ENCODE measurements at places on chromosomes 5 and 9. TPM values are rescaled to one million over a fixed set of nuclear protein-coding genes. Genes with fewer than 3 reads are reported as not detected.

GRCh38 chr5:153959134-153959957 lies 79.4 kb downstream of the FAM114A2 start:
- DNase-seq: no peak

The PCDH1 gene
- 17.2 TPM for total RNA-seq

DNA sequence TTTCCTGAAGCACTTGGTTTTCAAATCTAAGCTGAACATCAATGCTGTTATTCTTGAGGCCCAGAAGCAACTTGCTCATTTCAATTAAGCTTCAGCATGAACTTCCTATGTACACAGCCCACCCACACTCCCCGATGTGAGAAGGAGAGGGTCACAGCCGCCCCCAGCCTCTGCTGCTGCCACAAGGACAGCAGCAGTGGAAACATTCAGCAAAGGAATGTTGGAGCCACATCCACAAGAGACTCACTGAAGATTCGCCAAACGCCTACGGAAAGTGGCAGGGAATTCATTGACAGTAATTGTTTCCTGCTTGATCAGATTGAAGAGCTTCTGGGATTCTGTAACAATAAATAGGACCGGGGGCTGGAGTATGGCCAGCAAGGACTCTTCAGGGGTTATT lies 2.9 kb downstream of the TGFBI start:
- DNase-seq: no peak

The DMAC1 gene
- 133 TPM for total RNA-seq

DNA sequence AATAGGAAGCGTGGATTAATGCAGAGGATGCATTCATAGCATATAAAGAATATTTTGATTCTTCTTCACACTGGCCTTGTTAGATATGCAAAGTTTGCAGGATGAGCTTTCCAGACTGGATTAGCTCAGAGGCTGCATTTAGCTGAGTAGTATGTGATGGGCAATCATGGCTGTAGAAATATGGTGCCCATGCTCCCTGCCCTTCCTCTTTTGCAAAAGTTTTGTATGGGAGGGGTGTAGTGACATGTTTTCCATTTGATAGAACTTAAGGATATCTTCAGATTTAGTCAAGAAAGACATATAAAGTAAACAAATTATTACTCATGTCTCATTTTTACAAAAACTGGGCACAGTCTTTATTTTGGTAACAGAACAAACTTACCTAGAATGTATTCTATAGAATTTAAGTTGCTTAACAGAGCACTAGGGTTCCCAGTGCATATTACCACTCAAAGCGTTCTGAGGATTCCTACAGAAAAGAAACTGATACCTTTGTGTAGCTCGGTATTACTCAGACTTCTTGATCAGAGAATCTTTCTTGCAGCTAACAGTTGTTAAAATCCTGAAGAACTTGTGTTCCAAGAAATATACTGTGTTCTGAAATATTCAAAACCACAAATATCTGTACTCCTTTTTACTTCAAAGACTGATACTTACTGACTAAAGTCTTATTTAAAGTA lies 9.8 kb downstream of the GTF3C4 start:
- no peak for DNase-seq
